HFFc6 (cell line): ENCODE measurements at places on chromosomes 5 and 9.

- no peaks in the 10 kb centered on the region for H3K4me1 ChIP-seq
- peaks cover 2% of the 10 kb centered on the region; the same call in 1 of the 2 replicates for H3K27me3 ChIP-seq
- H3K4me3 ChIP-seq, result no peak overlapping the region
- H3K27ac ChIP-seq, result no peak overlapping the region
Observed at GRCh38 chr5:178396796-178397720, 164.5 kb upstream of the PHYKPL start.

DNA sequence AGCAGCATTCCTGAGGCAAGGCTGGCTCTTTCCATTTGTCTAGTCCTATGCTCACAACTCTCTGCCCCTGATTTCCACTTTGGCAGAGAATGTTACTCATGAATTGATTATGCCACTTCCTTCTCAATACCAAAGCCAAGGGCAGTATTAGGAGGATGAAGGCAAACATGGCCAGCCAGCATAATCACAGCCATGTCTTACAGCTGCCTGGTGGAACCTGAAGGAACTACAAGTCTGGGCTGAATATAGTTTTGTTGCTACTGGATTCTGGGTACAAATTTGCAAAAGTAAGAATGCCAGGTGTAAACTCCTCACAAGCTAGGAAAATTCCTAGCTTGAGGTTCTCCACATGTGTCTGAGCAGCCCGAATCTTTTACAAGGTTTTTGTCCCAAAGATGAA lies 4.2 kb downstream of the SIL1 start:
- no peak overlapping the region for H3K4me3 ChIP-seq
- H3K4me1 ChIP-seq, result peaks cover 29% of the 10 kb centered on the region
- no peak for DNase-seq

DNA sequence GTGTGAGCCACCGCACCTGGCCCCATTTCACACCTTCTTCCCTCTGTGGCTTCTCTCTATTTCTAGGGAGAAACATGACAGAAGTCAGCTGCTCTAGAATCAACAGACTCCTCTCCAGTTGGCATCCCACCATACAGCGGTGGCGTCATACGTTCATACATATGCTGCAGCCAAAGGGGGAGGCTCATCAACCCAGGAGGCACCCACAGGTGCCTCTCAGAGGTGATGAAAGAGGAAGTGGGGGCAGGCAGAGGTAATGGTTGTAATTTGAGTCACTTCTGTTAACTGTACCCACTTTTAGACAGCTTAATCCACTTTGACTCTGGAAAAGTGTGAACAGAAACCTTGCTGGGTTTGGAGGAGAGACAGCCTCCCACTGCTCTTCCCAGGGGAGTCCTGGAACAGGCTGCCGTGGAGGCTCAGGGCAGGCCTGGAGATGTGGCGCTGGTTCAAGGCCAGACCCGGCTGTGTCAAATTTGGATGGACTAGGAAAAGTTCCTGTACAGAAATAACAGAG lies 47.3 kb upstream of the SUB1 start:
- DNase-seq, result no peak
- H3K4me3 ChIP-seq, result no peak overlapping the region
- H3K4me1 ChIP-seq, result peaks cover 34% of the 10 kb centered on the region
- peak overlapping the region; percentile 79; the same call in 1 of the 2 replicates for H3K27ac ChIP-seq

DNA sequence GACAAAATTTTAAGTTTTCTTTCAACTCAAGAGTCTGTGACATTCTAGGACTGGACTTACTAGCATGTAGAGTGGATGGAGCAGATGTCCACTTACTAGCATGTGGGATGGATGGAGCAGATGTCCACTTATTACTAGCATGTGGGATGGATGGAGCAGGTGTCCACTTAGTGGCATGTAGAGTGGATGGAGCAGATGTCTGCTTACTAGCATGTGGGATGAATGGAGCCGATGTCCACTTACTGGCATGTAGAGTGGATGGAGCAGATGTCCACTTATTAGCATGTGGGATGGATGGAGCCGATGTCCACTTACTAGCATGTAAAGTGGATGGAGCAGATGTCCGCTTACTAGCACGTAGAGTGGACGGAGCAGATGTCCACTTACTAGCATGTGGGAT lies 2.4 kb downstream of the SLC36A1 start:
- no peak overlapping the region for H3K4me3 ChIP-seq
- no peaks in the 10 kb centered on the region for H3K36me3 ChIP-seq
- peaks cover 42% of the 10 kb centered on the region for H3K4me1 ChIP-seq
- no peak for DNase-seq
- peaks cover 2% of the 10 kb centered on the region for H3K27me3 ChIP-seq

DNA sequence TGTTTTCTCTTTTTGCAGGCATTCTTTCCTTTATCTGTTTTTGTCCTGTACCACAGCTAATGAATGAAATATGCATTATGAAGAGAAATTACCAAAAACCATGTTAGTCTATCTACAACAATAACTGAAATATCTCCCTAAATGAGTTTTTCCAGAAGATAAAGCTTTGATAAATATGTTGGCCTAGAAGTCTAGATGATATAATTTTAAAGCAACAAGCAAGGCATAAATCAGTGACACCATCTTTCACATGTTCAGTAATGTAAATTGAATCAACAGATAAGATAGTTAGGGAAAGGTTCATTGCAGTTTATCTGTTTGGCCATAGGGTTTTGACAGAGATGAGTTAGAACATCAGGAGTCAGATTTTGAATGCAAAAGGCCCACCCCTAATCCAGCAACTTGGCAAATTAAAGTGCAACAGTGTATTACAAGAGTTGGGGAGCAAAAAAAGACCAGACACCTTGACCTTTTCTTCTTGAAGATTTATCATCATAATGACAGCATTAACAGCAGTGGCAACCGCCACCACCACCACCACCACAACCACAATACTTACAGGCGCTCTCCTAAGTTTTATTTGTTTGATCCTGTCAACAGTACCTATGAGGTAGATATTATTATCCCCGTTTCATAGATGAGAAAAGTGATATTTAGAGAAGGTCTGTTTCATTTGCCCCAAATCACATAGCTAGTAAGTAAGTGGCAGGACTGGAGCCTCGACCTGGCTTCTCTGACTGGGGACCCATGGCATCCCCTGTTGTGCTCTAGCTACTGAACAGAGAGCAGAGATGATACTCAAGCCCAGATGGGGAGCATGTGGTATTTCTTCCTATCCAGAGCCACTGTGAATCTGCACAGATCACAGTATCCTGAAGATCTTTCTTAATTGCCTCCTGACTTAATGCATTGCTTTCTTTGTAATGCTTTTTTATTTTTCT lies 122.8 kb upstream of the DHFR start:
- H3K27me3 ChIP-seq, result no peaks in the 10 kb centered on the region; the same call in 1 of the 2 replicates
- DNase-seq, result no peak
- no peak overlapping the region for H3K4me3 ChIP-seq
- peaks cover 6% of the 10 kb centered on the region for H3K36me3 ChIP-seq
- H3K4me1 ChIP-seq, result peaks cover 13% of the 10 kb centered on the region
- H3K27ac ChIP-seq, result no peak overlapping the region

GRCh38 chr5:2759696-2760461 lies 8.4 kb upstream of the IRX2 start:
- peaks cover 4% of the 10 kb centered on the region; the same call in 1 of the 2 replicates for H3K36me3 ChIP-seq
- H3K27me3 ChIP-seq, result peaks cover 8% of the 10 kb centered on the region
- no peak overlapping the region for H3K4me3 ChIP-seq
- peaks cover 29% of the 10 kb centered on the region for H3K4me1 ChIP-seq
- H3K27ac ChIP-seq, result no peak overlapping the region

GRCh38 chr9:35452481-35452880 lies 37.4 kb upstream of the RUSC2 start:
- DNase-seq, result no peak
- no peaks in the 10 kb centered on the region for H3K4me1 ChIP-seq
- H3K4me3 ChIP-seq, result no peak overlapping the region
- H3K36me3 ChIP-seq, result no peaks in the 10 kb centered on the region
- H3K27ac ChIP-seq, result no peak overlapping the region
